Activated CD8-positive, alpha-beta T cell treated with anti-CD3 and anti-CD28 coated beads, Interleukin-2, amount 10 ng/mL, durations not matched to agents 7 days and 5 days (primary cell): ENCODE measurements at places on chromosomes 7 and 10. TPM values are rescaled to one million over a fixed set of nuclear protein-coding genes. Genes with fewer than 3 reads are reported as not detected.

- DNase-seq, result no peak
- H3K4me3 ChIP-seq, result no peak overlapping the region
- peaks cover 9% of the 10 kb centered on the region for H3K36me3 ChIP-seq
- H3K27me3 ChIP-seq, result peaks cover 8% of the 10 kb centered on the region
Observed at GRCh38 chr7:1825897-1826741, 156.0 kb downstream of the ELFN1 start.

DNA sequence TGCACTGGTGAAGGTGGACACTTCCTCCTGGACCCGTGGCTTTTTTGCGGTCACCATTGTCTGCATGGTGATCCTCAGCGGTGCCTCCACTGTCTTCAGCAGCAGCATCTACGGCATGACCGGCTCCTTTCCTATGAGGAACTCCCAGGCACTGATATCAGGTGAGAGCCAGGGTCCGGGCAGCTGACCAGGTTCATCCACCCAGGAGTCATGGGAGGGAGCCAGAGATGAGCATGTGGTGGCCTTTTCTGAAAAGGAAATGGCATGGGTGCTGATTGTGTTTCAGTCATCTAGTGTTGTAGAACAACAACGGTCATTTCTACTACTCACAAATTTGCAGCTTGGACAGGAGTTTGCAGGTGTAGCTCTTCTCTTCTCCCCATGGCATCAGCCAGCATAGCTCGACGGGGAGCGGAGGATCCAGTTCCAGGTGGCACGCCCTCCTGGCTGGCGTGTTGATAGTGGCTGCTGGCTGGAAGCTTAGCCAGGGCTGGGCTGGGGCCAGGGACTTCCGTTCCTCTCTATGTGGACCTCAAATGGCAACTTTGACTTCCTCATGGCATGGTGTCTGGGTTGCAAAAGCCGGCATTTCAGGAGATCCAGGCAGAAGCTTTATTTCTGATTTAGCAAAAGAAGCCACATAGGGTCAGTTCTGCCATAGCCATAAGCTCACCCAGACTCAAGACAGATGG lies 32.7 kb downstream of the SLC29A3 start:
- H3K27me3 ChIP-seq, result no peaks in the 10 kb centered on the region
- no peaks in the 10 kb centered on the region for H3K36me3 ChIP-seq
- H3K27ac ChIP-seq, result no peak overlapping the region

DNA sequence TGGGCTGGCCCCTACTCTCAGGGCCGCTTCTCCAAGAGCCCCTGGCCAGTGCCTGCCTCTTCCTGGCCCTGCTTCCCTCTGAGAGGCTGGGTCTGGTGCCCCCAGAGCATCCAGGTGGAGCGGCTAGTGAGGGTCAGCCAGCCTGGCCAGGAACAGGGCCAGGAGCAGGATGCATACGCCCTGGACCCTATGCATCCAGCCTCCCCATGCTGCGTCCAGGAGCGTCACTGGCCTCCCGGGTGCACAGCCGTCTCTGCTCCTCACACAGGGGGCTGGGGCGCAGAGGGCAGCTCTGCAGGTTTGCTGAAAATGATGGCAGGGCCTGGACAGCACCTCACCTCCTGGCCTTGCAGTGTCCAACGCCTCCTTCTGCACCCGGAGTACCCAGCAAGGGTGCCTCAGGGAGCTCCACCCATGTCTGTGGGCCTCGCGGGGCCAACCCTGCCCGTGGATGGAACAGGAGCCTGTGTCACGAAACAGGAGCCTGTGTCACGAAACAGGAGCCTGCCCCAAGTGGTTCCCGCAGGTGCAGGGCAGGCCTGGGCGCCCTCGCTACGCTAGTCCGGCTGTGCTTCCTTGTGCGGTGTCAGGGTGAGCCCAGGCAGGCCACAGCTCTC lies 246.2 kb upstream of the PPP2R2D start:
- peaks cover 9% of the 10 kb centered on the region for H3K27me3 ChIP-seq
- no peak overlapping the region for H3K27ac ChIP-seq
- H3K36me3 ChIP-seq, result no peaks in the 10 kb centered on the region
- H3K4me1 ChIP-seq, result no peaks in the 10 kb centered on the region
- no peak overlapping the region for H3K4me3 ChIP-seq

The INMT gene
- not detected for total RNA-seq

The SCIN gene
- total RNA-seq, result 0.39 TPM

DNA sequence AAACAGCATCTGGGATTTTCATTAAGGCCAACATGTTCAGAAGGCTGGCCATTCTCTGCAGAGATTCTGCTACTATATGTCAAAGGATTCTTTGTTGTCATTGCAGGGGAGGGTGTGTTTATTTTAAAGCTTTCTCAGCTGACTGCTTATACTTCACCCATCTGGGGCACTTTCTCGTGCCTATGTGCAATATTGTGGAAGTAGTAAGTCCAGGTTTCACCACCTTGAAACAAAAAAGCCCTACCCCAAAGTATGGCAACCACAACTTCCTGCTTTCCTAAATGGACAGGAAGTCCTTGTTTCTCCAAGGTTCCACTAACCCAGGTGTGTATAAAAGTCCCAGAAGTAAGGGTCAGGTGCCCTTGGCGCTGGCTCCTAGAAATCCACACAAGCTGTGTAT lies 58.7 kb upstream of the COL1A2 start:
- no peaks in the 10 kb centered on the region for H3K4me1 ChIP-seq
- H3K27ac ChIP-seq, result no peak overlapping the region
- no peak for DNase-seq
- no peak overlapping the region for H3K4me3 ChIP-seq
- H3K27me3 ChIP-seq, result no peaks in the 10 kb centered on the region
- H3K36me3 ChIP-seq, result no peaks in the 10 kb centered on the region

The ADRA2A gene
- total RNA-seq, result not detected

GRCh38 chr10:101881036-101881774 lies 37.6 kb upstream of the KCNIP2 start:
- H3K4me3 ChIP-seq, result no peak overlapping the region
- no peak overlapping the region for H3K27ac ChIP-seq
- DNase-seq, result no peak
- peaks cover 8% of the 10 kb centered on the region for H3K36me3 ChIP-seq
- peaks cover 2% of the 10 kb centered on the region for H3K4me1 ChIP-seq

GRCh38 chr7:117672453-117672852 lies 192.6 kb downstream of the CFTR start:
- H3K36me3 ChIP-seq, result no peaks in the 10 kb centered on the region
- no peaks in the 10 kb centered on the region for H3K4me1 ChIP-seq
- H3K27me3 ChIP-seq, result no peaks in the 10 kb centered on the region

GRCh38 chr10:48633381-48634197 lies 28.7 kb upstream of the ARHGAP22 start:
- H3K4me3 ChIP-seq, result no peak overlapping the region
- H3K36me3 ChIP-seq, result no peaks in the 10 kb centered on the region
- H3K27ac ChIP-seq, result peak overlapping the region; percentile 47
- peaks cover 30% of the 10 kb centered on the region for H3K27me3 ChIP-seq
- no peak for DNase-seq
- peaks cover 19% of the 10 kb centered on the region for H3K4me1 ChIP-seq

- no peaks in the 10 kb centered on the region for H3K36me3 ChIP-seq
- H3K27ac ChIP-seq, result no peak overlapping the region
- no peaks in the 10 kb centered on the region for H3K4me1 ChIP-seq
- DNase-seq, result no peak
- peaks cover 4% of the 10 kb centered on the region for H3K27me3 ChIP-seq
Observed at GRCh38 chr7:112049555-112050249, 156.5 kb downstream of the DOCK4 start.

DNA sequence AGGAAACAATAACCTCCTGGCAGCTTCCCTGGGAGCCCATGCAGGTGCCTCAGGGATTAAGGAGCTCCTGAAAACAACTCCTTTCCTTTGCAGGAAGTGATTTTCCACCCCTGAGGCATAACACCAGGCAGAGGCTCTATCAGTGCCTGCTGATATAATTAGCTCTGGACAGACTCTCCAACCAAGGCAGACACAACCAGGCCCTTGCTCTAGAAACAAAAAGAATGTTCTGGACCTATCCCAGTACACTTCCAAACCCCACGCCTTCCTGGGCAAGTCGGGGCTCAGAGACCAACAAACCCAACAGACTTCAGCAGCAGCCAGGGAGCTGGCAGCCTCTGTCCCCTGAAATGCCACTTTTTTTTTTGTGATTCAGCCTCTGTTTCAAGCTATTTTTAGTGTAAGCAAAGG lies 247.1 kb downstream of the KCNMA1 start:
- H3K4me3 ChIP-seq, result no peak overlapping the region
- H3K4me1 ChIP-seq, result peaks cover 12% of the 10 kb centered on the region
- no peaks in the 10 kb centered on the region for H3K36me3 ChIP-seq
- peaks cover 2% of the 10 kb centered on the region for H3K27me3 ChIP-seq
